ENCODE measurements at places on chromosomes 11 and 22. TPM values are rescaled to one million over a fixed set of nuclear protein-coding genes. Genes with fewer than 3 reads are reported as not detected.
A peak's percentile ranks its signal among the peaks of the same experiment; 100 is the strongest.

DNA sequence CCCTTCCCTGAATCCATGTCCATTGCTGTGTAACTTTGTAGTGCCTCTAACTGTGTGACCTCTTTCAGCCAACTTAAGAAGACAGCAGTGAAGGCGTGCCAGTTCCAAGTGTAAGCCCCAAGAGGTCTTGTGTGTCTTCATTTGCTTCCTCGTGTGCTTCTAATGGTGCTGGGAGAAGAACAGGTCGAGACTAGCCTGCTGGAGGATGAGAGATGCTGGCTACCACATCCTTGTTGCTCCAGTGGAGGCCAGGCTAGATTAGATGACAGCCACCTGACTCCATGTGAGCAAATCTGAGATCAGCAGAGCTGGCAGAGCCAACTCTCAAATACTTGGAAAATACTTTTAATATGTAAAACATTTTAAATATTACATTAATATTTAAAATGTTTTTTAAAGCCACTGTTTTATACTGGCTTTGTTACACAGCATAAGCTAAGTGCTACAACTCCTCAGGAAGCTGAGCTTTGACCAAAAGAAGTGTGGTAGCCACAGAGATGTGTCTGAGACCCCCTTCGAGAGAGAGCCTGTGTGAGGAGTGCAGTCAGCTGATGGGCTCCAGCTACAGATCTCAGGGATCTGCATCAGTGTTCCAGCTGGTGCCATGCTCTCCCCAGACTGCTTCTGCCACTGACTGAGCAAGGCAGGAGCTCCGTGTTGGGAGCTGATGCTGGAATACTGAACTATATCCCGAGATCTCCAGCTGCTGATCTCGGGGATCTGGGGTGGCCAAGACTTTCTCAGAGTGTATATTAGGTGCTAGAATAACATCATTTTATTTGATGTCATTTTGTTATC is 8.9 kb downstream of the KCNJ11 start:
- no peak for DNase-seq

DNA sequence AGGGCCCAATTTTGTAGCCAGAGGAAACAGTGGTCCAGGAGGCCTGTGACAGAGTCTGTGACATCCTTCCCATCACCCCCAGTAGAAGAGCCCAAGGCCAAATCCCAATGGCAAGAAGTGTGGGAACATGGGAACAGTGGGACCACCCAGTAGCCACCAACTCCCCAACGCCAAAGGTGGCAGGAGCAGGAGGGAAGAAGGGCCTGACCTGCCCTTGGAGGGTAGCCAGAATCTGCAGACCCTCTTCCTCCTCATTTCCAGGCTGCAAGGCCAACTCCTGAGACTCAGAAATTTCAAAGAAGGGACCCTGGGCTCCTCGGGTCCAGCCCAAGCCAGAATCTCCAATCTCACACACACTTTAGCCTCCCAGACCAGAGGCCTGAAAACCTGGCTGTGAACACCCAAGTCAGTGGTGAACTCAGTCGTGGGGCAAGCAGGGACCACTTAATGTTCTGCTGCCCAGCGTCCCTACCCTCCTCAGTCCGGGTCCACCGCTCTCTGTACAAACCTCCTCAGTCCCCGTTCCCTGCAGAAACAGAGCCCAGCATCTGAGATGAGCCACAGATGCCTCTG is 6.2 kb downstream of the RAB3IL1 start:
- DNase-seq = no peak

GRCh38 chr11:125494561-125494960 is 1.5 kb downstream of the FEZ1 start:
- no peak for DNase-seq

Gene OR52A5
- not detected for total RNA-seq

Gene MS4A15
- total RNA-seq = not detected

DNA sequence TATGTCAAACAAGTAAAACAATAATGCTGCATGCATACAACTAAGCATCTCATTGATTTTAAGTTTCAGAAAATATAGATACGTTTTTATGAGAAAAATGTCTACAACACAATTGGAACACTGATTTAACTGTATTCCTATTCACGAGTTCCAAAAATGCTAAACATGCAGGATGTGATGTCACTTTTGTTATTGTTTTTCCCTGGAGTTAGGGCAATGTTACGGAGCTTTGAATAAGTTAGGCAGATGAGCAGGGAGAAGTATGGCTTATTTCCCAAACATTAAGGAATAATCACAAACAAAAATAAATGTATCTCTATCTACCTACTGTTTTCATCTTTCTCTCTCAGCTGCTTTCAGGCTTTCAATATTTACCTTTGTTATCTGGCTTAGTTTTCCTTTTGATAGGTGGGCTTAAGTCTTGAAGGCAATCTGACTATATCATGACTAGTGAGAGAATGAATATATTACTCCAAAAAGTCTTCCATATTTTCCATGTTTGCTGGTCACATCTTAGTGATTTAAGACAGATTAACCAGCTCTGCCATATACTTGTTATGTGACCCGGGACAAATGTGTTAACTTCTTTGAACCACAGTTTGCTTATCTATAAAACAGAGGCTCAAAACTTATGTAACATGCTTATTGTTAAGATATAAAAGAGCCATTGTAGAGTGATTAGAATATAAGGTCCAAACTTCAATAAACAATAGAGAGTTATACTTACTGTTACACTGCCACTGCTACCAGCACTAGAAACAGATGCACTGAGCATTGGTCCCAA is 854.4 kb upstream of the CCDC90B start:
- no peak for DNase-seq

- no peak for DNase-seq
Measured at GRCh38 chr11:77374611-77375031, 73.1 kb upstream of the GDPD4 start.

DNA sequence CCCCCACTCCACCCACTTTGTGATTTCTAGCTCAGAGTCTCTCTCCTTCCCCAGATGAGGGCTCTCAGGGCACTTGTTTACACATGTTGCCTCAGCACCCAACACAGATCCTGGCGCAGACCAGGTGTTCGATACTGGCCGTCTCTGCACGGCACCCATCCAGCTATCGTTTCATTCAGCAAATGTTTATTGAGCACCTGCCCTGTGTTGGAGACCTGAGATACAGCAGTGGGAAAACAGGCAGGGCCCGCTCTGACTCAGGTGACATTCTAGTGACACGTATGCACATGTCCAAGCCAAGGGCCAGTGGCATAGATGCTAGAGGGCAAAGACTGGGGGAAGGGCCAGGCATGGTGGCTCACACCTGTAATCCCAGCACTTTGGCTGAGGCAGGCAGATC is 71.9 kb downstream of the NFAM1 start:
- no peak for DNase-seq

DNA sequence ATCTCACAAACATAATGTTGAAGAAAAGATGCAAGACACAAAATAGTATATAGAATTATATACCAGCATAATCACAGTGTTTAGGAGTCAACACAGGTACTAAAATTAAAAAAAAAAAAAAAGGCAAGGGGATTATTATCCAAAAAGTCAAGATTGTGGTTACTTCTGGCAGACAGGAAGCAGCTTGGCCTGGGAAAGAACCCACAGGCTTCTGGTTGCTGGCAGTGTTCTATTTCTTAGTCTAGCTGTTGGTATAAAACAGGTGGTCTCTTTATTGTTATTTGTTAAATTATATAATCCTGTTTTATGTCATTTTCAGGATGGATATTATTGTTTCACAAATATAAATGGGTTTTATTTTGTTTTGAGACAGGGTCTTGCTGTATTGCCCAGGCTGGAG is 54.0 kb downstream of the C11orf58 start:
- DNase-seq = no peak

Gene HOATZ
- total RNA-seq = not detected

- DNase-seq = no peak
Measured at GRCh38 chr22:46370584-46371291, 35.2 kb downstream of the TRMU start.

- DNase-seq = no peak
Measured at GRCh38 chr22:23457380-23457985, 122.6 kb downstream of the IGLL1 start.

- DNase-seq = peak; percentile 19
Measured at GRCh38 chr11:2537896-2538724, 93.3 kb downstream of the KCNQ1 start.

Gene VPS37C
- total RNA-seq = 14.3 TPM

DNA sequence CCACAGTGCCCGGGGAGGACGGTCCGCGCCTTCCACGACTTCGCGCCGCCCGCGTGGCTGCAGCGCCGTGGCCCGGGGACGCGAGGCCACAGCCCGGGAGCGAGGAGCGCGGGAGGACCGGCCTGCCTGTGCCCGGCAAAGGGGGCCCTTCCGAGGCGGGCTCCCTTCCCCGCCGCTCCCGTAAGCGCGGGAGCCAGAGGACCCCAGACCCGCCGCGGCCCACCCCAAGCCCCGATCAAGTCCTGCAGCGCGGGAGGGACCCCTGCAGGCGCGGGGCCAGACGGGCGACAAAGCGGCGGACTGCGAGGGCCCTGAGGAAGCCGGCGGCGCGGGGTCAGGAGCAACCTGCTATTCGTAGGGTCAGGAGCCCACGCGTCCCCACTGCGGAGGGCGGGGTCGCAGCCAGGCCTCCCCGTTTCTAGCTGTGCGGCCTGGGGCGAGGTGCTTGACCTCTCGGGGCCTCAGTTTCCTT is 110.3 kb downstream of the WNT7B start:
- no peak for DNase-seq

DNA sequence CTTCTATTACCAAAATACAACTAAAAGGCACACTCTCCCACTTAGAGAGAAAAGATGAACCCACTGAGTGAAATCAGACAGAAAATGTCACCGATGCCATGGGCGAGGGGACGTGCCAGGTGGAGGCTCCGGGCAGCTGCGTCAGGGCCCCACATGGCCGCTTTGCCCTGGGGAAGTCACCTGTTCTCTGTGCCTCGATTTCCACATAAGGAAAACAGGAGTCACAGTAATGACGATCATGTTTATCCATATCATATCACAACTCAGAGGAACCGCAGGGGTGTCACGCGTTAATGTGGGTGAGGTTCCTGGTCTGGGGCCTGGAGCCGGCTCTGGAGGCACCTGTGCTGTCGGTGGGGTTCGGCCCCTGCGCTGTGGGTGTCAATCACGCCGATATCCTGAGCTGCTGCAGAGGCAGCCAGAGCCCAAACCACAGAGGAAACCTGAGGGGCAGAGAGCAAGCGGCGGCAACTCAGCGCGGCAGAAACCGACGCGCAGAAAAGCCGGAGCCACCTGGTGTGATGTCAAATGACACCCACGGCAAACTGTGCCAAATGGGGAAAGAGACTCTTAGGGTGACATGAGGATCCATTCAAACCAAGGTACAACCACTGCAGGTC is 243.7 kb downstream of the BRD1 start:
- DNase-seq = no peak

- DNase-seq = peak; percentile 82
Measured at GRCh38 chr11:125404811-125405790, 91.0 kb downstream of the FEZ1 start.

GRCh38 chr11:102071497-102072472 is 24.5 kb downstream of the CFAP300 start:
- no peak for DNase-seq

GRCh38 chr11:19766810-19767209 is 54.2 kb downstream of the NAV2 start:
- DNase-seq = no peak

- DNase-seq = no peak
Measured at GRCh38 chr11:46698597-46698996, 1.8 kb downstream of the ARHGAP1 start.

GRCh38 chr11:98701541-98701940 is 319.2 kb upstream of the CNTN5 start:
- DNase-seq = no peak

Gene SYT12
- total RNA-seq = 0.13 TPM

DNA sequence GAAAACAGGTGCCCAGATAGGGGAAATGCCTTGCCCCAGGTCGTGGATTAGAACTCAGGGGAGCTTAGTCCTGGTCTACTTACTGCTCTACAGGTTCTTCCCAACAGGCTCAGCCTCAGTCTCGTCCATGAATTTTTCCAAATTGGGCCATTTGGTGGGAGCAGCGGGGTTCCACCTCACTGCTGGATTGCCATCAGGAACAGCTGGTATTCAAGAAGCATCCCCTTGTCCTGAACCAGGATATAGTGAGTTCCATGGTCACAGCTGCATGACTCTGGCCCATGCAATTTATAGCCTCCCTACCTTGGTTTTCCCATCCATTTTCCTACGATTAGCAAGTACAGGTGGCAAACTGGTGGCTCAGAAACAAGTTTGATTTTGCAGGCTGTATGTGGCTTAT is 6.6 kb upstream of the UBE2L6 start:
- no peak for DNase-seq

- no peak for DNase-seq
Measured at GRCh38 chr11:75873417-75874221, 58.6 kb downstream of the UVRAG start.

Gene RFPL2
- total RNA-seq = not detected

Gene TMA7B
- not detected for total RNA-seq

- DNase-seq = no peak
Measured at GRCh38 chr22:16777284-16777924, 47.8 kb downstream of the XKR3 start.

Gene MMP27
- not detected for total RNA-seq

- DNase-seq = no peak
Measured at GRCh38 chr11:66008468-66009101, 3.2 kb upstream of the CST6 start.

DNA sequence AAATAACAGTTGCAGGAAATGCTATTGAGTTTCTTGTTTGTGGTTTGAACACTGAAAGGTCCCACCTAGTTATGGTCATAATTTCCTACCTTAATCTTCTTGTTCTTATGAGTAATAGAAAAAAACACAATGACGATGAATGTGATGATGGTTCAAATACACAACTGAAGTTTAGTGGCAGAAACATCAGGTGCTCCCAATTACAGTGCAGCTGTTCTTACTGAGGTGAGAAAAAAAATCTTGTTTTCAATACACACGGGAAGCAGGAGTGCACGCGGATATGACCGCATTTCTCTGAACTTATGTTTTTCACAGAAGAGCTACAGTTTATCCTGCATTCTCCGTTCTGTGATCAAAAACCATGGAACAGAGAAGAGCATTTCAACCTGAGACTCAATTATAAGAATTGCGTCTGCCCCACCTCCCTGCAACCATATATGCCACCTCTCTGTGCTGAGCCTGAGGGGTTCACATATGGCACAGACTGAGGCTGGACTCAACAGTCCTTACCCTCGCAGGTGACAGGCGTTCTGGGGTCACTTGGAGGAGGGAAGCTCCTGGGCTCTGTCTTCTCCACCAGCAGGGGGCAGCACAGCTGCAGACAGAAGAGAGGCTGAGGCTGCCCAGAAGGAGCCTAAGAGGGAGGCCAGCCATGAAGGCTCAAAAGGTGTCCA is 99.7 kb upstream of the IGLL5 start:
- peak; percentile 62 for DNase-seq

GRCh38 chr22:38824585-38824984 is 19.2 kb downstream of the NPTXR start:
- DNase-seq = peak; percentile 64

DNA sequence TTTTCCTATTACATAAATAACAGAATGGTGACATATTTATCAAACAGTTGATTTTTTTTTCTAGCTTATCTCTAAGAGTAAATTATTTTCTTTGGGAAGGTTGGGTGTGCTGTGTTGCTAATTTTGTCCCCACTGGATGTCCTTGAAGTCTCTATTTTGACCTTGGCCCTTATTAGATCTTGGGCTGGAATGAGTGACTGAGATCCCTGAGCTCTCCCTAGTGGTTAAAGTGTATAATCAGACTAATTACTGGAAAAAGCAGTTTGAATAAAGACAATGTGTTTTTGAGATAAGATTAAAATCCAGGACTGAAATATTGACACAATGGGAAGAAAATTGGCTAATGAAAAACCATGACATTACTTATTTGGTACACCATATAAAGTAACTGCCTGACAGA is 56.1 kb downstream of the AASDHPPT start:
- DNase-seq = no peak

Gene UBQLN3
- total RNA-seq = not detected
